Pons (tissue), 1 donor: ENCODE measurements at places on chromosomes 2 and 18.

DNA sequence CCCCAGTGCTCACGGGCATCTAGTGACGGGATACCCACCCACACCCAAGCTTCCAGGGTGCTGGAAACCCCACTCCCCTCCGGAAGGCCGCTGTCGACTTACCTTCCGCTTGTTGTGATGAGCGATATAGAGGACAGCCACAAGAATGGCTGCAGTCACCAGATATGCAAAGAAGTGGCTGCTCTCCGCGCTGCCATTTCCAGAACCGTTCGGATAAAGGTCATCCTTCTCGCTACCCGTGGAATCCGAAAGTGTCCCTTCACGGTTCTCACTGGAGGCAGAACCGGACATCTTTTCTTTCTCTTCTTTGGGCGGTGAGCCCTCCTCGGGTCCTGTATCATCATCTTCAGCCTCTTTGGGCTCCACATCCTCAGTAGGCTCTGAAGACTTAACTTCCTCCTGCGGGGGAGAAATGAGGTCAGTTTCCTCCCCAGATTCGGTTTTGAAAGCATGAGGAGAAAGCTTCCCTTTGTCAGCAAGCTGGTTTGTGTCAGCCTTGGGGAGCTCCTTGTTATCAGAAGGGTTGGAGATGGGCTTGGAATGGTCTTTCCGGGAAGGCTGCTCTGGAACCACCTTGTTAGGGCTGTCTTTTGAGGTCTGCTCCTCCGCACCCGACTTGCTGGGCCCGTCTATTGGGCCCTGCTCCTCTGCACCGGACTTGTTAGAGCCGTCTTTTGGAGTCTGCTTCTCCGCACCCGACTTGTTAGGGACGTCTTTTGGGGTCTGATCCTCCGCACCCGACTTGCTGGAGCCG, 1.2 kb downstream of the TGOLN2 start:
- DNase-seq, result peak; percentile 65

DNA sequence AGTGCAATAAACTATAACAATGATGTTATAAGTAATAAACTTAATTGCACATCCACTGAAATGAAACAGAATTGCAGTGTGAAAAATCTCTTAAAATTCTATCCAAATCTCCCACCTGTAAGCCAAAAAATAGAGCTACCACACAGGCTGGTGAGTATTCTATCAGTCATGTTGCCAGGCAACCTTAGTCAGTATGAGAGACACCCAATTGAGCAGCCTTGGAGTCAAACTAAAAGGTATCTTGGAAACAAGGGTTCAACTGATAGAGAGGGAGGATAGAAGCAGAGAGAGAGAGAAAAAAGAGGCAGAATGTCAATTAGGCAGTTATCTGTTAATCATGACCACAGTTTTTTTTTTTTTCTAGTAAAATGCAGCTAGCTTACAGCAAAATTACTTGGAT, 45.8 kb downstream of the GALNT13 start:
- no peak for DNase-seq

GRCh38 chr2:148966438-148966758, 72.1 kb upstream of the LYPD6B start:
- no peak for DNase-seq

- DNase-seq, result no peak
Observed at GRCh38 chr2:174342686-174343342, 8.1 kb downstream of the SP9 start.

GRCh38 chr2:235287375-235287733, 206.5 kb upstream of the AGAP1 start:
- peak; percentile 77 for DNase-seq

DNA sequence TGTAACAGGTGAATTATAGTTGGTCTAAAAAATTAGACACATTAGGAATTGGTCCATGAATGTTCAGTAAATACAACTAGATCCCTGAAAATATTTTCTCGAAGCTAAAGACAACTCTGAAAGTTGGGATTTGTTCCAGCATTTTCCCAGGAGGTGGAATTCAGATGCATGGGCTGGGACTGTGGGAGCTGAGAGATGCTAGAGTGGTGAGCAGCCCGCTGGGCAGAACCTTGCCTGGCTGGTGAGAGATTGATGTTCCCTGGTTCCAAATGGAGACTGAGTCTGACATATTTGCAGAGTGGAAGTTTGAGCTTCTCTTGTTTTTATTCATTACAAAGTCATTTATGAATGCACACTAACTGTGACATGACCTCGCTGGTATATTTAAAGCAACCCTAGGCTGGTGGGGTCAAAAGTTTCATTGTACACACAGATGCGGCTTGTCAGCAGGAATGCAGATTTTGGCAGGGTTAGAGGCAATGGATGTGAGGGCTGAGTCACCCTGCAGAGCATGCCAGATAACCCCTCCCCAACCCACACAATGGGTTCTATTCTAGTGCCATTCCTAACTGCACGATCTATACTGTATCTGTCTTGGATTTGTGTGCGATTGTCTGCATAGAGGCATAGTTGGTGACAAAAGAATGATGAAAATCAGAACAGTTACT, 23.5 kb upstream of the TMEM178A start:
- peak; percentile 87 for DNase-seq

DNA sequence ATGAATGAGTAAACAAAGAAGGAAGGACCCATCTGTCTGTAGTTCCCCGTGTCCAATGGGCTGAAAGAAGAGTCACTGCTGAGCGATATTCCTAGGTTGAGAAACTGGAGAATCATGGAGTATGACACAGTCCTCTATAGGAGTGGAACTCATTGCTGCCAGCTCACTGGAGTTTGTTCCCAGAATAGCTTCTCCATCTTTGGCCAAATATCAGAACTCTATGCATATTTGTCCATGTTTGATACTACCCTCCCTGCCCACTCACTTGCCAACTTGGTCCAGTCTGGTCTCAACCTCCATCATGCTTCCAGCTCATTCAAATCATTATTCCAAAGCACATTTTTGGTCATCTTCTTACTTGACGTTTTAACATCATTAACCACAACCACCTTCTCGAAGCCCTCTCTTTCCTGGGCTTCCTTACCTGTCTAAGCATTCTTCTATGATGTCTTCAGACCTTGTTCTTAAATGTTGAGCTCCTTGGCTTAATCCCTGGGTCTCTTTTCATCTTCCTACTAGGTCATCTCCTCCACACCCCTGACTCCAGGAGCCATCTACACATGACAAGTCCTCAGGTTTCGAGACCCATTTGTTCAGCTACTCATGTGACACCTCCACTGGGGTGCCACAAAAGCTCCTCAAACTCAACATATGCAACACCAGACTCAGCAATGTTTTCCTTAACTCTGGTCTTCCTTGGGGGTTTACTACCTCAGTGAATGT, 221.6 kb downstream of the MYCN start:
- no peak for DNase-seq

DNA sequence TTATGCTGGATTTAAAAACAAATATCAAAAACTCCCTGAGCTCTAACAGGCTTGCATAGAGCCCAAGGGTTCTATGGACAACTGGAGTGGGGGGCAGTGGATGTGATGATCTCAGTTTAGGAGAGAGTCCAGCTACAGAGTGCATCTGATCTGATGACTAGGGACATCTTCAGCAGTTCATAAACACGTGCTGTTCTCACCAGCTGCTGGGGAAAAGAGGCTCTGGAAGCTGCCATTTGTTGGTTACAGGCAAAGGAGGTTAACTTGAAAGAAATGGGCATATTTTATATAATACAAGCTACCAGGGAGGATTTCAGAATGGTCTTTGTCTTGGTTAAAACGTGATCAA, 36.0 kb upstream of the ZNF396 start:
- DNase-seq, result no peak
